NCI-H1092 treated with DMSO at 0.1 percent for 48 hours (cell line): ENCODE measurements at places on chromosomes 1 and 21.

DNA sequence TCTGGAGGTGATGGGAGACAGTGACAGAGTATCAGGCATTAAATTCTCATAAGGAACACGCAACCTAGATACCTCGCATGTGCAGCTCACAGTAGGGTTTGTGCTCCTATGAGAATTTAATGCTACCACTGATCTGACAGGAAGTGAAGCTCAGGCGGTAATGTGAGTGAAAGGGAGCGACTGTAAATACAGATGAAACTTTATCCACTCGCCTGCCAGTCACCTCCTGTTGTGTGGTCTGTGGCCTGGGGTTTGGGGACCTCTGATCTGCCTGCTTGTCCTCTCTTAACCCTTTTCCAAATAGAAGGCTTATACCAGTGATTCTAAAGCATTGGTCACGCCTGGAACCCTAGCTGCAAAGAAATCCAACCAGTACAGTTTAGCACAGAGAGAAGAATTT is 15.3 kb downstream of the GABPA start:
- no peak for DNase-seq

- DNase-seq, result no peak
Measured at GRCh38 chr1:178057912-178058534, 35.9 kb upstream of the RASAL2 start.

- no peak for DNase-seq
Measured at GRCh38 chr21:31429506-31429905, 85.4 kb upstream of the TIAM1 start.

- DNase-seq, result no peak
Measured at GRCh38 chr1:52426371-52426770, 22.0 kb downstream of the PRPF38A start.

DNA sequence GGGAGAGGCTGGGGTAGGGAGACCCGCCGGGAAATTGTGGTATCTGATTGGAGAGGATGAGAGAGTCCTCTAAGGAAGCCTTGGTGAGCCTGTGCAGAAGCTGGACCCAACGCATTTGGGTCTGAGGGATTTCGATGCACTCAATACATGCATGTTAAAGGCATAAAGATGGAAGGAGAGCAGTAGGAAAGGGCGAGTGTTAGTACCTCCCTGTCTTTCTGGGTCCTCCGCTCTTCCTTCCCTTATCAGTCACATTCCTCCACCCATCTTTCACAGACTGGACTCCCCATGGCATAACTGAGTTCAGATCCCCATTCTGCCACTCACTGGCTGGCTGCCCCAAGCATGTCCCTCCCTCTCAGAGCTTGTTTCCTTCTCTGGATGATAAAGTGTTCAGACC is 7.3 kb downstream of the RGS16 start:
- DNase-seq, result no peak

- DNase-seq, result no peak
Measured at GRCh38 chr1:200053646-200054045, 26.1 kb downstream of the NR5A2 start.

- no peak for DNase-seq
Measured at GRCh38 chr1:89659322-89660081, 26.6 kb downstream of the LRRC8C start.

GRCh38 chr1:26016953-26017545 is 4.5 kb upstream of the EXTL1 start:
- DNase-seq, result no peak

- DNase-seq, result no peak
Measured at GRCh38 chr1:84236256-84236655, 65.3 kb upstream of the SAMD13 start.

DNA sequence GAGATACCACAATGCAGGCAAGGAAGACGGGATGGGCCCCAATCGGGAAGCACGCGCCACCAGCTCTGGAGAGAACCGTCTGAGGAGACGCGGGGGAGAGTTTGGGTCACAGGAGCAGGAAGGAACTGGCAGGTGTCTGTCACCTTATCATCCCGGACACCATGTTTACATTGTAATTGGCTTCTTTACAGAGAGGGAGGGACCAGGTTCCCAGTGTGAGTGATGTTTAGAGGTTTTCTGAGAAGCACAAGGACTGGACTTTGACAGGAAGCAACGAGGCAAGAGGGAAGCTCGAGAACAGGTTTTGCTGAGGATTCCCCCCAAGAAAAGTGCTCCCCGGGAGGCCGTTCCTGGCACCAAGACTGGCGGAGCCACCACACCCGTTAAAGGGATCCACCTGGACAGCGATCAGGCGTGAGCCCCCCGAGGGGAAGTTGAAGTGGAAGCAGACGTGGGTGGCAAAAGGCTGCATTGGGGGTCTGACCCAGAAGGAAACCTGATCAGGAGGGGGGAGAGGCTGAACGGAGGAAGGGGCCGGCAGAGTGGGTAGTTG is 957 bp downstream of the EPS15 start:
- DNase-seq, result no peak

GRCh38 chr1:116390195-116390594 is 17.2 kb downstream of the ATP1A1 start:
- DNase-seq, result no peak

DNA sequence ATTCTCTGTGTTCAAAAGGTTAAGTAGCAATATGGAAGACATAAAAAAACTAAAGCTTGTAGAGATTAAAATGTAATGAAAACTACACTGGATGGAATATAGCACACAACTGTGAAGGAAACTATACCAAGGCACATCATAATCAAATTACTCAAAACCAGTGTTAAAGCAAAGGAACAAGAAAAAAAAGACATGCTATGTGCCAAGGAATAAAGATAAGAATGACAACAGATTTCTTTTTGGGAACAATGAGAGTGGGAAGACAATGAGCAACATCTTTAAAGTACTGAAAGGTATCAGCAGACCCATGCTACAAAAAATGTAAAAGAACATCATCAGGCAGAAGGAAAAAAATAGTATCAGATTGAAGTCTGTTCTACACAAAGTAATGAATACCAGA is 157.8 kb downstream of the VPS13D start:
- DNase-seq, result no peak

DNA sequence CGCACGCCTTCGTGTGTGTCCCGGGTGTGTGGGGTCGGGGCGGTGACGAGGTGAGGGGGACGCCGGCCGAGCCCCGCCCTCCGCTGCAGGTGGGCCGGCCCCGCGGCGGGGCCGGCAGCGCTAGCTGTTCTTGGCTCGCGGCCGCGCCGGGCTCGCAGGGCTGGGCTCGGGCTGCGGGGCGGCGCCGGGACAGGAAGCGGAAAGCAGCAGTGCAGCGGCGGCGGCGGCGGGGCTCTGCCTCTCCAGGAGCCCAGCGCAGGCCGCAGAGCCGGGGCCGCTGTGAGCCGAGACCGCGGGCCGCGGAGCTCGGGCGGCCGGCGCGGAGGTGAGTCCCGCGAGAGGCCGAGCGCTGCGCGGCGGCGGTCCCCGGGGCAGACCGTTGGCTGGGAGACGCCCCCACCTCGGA is at the start of gene VANGL1:
Gene VANGL1, plus strand, starts transcription at position 209 of the 406 bp plus-strand sequence. CDS start 9,444 bp downstream, outside the sequence.
- DNase-seq, result peak; percentile 51

DNA sequence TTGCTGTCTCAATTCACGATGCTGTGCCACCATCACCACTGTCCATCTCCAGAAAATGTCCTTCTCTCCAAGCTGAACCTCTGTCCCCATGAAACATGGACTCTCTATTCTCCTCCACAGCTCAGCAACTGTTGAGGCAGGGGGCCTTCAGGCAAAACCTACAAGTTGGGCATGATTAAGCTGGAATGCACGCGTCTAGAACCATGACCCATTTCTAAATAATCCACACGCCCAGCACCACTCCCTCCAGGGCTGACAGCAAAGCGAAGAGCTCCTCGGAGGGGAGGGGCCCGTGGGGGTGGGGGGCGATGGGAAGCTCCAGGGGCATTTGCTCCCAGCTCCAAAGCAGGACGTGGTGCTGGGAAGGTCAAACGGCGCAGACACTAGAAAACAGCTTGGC is 3.3 kb upstream of the HES5 start:
- no peak for DNase-seq

DNA sequence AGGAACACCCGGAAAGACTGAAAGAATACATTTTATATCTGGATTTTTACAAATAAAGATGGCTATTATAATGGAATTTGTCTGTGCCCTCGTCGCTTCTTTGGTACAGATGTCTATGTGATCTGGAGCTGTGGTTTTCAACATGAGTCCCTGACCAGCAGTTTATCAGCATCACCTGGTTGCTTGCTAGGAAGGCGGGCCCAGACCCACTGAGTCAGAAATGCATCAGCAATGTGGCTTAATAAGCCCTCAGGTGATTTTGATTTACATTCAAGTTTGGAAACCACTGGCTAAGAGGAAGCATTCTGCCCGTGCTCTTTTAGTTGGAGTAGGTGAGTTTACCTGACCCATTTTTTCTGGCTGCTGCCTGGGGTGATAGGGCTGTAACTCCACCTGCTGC is 31.7 kb downstream of the ATP1A1 start:
- DNase-seq, result no peak

DNA sequence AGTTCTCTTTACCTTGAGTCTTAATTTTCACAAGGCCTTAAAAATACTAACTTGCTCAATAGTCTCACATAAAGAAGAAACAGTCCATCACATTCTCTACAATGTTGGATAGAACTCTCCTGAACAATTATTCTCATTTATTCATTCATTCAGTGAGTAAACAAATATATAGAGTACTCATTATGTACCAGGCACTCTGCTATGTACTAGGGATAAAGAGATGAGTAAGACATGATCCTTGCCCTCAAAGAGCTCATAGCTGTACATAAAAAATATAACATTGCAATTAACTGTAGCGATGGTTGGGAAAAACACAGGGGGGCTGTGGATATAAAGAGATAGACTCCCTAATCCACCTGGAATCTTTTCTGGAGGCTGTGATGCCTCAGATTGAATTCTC is 586.9 kb upstream of the BEND5 start:
- DNase-seq, result no peak

GRCh38 chr1:32358435-32358834 is 3.9 kb downstream of the FAM229A start:
- no peak for DNase-seq

DNA sequence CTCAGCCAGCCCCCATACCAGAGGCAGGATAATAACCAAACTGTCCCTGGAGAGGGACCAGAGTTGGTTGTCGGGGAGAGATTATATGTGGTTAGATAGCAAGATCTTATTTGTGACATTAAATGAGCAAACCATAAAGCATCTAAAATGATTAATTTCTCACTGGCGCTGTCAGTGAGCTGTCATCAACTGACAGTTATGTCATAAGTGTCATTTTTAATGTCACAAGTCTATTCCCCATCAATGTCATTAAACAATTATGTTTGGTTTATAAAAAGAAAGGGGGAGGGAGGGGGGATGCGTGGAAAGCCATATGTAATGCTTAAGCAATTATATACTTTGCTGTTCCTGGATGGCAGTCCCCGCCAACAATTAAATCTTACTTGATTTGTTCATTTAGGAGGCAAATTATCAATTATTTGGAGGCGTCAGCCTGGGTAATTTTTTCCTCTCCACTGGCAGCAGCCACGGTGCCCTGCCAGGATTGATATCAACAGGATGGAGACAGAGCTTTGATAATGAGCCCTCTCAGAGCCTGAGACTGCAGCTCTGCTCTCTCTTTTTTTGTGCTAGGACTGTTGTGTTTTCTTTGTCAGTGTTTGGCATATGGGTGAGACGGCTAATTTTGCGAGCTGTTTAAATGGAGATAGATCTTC is 333.6 kb upstream of the CAMK1G start:
- peak; percentile 25 for DNase-seq

DNA sequence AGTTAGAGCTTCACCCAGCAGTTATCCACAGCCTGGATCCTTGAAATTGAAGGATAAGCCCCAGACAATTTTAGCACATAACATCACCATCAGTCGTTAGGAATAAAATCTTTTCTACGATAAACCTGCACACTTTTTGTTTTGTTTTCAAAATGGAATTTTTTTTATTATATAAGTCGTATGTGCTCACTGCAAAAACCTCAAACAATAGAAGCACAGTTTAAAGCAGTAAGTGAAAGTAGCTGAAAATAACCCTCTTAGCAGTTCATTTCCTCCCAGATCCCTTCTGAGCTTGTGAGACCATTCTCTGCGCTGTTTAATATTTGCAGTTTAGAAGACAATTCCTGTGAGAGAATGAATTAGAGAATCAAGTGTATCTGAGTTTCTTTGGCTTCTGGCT is 38.3 kb downstream of the ELK4 start:
- DNase-seq, result no peak

DNA sequence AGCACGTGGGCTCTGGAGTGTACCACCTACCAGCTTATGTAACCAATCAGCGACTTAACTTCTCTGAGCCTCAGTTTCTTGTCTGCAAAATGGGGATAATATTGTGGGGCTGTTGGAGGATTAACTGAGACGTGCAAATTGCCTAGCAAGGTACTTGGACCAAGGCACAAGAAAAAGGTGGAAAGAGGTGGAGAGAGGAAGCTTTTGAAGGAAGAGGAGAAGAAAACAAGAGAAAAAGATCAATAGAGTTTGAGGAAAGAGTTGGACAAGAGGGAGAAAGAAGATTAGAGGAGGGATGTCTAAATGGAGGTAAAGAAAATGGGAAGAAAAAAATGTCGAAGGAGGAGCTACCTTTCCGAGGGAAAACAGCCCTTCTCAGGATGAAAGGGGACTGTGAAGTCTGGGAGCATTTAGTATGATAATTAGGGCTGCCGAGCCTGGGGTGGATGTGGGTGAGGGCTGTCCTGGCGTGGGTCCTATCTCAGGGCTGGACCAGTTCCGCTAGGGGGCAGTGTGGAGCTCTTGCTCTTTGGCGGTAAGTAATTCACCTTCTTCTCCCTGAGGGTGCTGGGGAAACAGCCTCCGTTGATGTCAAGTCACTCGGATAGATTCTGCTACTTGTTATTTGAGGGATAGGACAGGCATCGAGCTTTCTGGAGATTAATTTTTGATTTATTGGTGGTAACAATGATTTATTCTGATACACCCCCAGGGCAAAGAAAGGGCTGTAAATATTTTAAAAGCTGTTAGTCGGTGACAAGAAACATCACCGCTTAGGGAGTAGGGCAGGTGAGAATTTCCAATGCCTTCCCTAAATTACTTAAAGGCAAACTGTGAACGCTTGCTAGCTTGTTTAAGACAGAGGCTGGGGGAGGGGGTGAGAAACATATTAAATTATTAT is 79.0 kb upstream of the NFASC start:
- DNase-seq, result peak; percentile 60

- DNase-seq, result peak; percentile 53
Measured at GRCh38 chr1:18109058-18109755, 1.6 kb downstream of the IGSF21 start.

- DNase-seq, result no peak
Measured at GRCh38 chr1:171286032-171286705, 27.8 kb upstream of the FMO4 start.

- no peak for DNase-seq
Measured at GRCh38 chr1:85427331-85427730, 37.6 kb downstream of the DDAH1 start.
